ENCODE measurements at places on chromosomes 5 and 9.

GRCh38 chr5:133643365-133643764 lies 31.0 kb upstream of the FSTL4 start:
- no peak for DNase-seq

GRCh38 chr5:168807287-168807686 lies 228.1 kb upstream of the PANK3 start:
- DNase-seq: no peak

GRCh38 chr9:110659891-110660541 lies 8.6 kb upstream of the MUSK start:
- DNase-seq: peak; percentile 39

DNA sequence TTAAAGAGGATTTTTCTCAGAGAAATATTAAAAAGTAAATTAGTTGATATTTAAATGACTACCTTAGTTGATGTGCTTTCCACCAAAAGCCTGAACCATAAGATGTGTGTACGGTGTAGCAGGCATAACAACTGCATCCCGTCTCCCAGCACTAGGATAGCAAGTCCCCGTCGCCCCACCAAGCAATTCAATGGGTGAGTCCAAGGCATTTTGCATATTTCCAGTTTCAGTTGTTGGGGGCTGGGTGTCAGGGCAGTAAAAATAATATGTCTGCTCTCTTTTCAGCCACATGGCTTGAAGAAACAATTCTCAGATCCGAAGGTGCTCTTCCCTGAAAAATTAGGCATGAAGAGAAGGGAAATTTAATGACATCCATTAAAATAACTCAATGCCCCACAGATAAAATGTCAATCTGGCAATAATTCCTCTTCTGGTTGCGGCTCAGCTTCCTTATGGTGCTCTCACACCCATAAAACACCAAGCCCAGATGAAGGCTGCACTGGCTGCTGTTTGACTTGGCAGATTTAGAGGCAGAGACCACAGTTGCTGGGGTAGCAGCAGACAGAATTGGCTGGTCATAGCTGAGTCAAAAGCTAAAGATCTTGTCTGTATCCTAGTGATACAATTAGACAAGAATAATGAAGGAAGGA lies 124.4 kb upstream of the ADCY2 start:
- DNase-seq: no peak

GRCh38 chr5:127673117-127673800 lies 24.4 kb downstream of the CTXN3 start:
- no peak for DNase-seq
